Natural killer cell (primary cell): ENCODE measurements at places on chromosomes 16 and 17.
A peak's percentile ranks its signal among the peaks of the same experiment; 100 is the strongest.

DNA sequence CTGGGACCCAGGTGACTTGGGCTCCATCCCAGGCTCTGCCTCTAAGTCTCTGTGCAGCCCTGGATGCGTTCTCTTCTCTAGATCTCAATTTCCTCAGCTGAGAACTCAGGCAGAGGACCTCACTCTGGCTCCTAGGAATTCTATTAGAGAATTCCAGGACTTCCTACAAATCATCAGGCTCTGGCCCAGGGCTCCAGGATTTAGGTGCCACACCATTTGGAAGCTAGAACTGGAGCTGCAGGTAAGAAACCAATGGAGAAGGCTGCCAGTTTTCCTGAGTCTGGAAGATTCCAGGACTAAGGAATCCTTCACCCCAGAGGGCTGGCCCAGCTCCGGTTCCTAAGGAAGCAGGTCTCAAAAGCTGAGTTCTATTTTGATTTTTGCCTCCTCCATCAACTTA, 189.8 kb upstream of the CDH5 start:
- no peak for DNase-seq

DNA sequence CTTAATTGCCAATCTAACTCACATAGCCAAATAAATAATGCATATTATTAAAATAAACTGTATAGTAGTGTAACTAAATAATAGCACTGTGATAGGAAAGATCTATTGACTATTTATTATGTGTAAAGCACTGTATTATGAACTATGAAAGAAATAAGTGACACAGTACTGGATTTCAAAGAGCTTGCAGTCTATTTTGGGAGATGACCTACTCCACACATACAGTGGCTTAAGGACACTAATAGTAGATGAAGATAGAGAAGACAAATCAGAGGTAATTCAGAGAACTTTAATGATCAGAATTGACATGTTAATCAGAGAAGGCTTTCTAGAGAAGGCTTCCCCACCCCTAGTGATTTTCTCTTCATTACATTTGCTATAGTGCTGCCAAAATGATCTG, 14.6 kb downstream of the LASP1NB start:
- DNase-seq, result no peak

DNA sequence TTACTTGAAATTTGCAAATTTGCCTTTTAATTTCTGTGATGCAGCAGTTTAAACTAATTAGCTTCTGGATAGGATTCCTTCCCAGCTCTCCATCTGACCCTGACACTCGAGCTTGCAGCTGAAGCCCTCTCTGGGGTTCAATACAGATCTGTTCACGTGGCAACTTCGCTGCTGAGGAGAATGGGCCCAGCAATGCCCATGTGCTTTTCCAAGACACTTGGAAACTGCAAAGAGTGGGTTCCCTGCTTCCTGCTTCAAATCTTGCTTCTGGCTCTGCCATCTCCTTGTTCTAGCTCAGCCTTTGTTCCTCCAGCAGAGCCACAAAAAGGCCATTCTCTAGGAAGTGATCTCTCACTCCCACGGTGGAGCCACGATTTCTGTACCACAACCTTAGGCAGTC, 50.0 kb upstream of the IRX6 start:
- DNase-seq, result no peak

- no peak for DNase-seq
Observed at GRCh38 chr17:43769859-43770258, 8.9 kb downstream of the DUSP3 start.

DNA sequence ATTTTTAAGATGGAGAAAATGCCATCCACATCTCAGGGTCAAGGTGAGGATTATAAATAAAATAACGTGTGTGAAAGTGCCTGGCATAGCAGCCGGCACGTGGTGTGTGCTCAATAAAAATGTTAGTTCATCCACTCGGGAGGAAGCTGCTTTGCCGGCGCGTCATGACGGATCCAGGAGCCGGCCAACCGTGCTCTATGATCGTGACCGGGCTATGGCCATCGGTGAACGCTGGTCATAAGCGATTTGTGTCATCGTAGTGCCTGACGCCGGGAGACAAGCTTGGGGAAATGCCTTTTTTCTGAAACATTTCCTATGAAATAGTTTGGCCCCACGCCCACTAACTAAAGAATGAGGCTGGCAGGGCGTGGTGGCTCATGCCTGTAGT, 74.0 kb downstream of the CMC2 start:
- no peak for DNase-seq

GRCh38 chr17:71378036-71378435, 742.8 kb upstream of the SOX9 start:
- no peak for DNase-seq

DNA sequence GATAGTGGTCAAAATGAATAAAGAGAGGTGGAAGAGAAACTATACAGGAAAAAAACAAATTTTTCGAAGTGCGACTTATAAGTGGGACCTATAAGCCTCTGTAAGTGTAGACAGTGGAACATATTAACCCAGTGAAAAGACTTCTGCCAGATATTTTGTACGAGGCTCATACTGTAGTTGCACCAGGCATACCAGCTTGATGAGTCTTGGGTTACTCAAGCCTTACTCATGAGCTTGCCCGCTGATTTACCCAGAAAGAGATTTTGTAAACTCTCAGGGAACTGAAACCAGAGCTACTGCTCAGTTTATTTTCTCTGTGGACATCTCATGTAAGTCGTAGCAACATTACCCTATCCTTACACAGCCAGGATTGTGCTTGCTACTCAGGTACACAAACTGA, 708.0 kb upstream of the SOX9 start:
- no peak for DNase-seq

GRCh38 chr17:59331129-59331928, at the start of gene YPEL2:
TSS of gene YPEL2 (plus strand) at chr17:59331655. CDS start at chr17:59353410, 21,755 bp downstream.
- DNase-seq, result peak; percentile 93

- DNase-seq, result no peak
Observed at GRCh38 chr17:29010129-29010528, 4.3 kb upstream of the SEZ6 start.

DNA sequence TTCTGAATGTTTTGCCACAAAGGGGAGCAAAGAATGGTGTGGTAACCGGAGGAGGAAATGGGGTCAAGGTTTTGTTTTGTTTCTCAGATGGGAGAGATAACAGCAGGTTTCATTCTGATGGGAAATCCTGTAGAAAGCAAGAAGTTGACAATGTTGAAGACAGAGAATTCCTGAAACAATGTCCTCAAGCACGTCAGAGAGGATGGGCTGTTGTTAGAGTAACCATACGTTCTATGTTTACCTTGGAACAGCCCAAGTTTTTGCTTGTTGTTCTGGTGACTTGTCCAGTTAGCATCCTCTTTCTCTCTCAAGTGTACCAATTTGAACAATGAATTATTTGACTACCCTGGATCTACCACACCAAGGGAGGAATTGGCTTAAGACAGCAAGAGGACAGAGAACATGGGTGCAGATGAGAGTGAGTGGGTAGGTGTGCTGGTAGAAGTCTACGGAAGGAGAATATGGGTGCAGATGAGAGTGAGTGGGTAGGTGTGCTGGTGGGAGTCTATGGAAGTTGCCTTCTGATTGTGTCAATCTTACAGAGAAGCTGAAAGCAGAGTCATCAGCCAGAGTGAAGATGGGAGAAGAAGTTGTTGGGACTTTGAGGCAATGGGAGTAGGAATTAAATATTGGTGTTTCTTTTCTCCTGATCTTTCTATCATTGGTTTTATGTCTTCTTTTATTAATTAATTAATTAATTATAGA, 14.8 kb upstream of the NSRP1 start:
- DNase-seq, result no peak

DNA sequence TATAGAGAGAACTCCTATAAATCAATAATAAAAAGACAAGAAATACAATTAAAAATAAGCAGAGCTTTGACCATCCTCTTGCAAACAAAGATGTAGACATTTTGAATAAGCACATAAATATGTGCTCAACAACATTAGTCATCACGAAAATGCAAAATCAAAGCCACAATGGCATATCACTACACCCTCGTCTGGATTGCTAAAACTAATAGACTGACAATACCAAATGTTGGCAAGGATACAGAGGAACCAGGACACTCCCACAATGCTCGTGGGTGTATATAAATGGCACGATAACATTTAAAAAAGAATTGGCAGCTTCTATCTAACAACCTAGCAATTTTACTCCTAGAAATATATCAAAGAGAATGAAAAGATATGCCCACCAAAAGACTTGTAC, 530.8 kb downstream of the HAPSTR1 start:
- no peak for DNase-seq

- no peak for DNase-seq
Observed at GRCh38 chr16:53605831-53606400, 97.7 kb downstream of the RPGRIP1L start.

DNA sequence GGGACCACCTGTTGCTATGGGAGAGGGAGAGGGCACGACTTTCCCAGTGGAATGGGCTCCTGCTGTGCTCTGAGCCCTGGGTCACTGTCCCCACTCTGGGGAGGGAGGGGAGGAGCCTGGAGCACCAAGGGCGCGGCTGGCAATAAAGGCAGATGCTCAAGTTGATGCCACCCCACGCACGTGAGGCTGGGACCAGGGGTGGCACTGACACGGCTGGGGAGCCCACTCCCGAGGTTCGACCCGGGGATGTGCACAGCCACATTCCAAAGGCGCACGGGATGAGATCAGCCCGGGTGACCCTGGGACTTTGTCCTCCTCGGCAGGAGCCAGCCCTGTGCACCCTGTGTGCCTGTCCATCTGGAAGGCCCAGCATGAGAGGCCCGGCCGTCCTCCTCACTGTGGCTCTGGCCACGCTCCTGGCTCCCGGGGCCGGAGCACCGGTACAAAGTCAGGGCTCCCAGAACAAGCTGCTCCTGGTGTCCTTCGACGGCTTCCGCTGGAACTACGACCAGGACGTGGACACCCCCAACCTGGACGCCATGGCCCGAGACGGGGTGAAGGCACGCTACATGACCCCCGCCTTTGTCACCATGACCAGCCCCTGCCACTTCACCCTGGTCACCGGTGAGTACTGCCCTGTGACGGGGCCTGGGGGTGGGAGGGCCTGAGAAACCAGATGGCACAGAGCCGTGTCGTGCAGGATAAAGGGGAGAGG, at the start of gene ENPP7:
Gene ENPP7, plus strand, starts transcription at position 175 of the 715 bp plus-strand sequence. Its CDS starts 197 bp downstream, at position 372.
- no peak for DNase-seq

GRCh38 chr17:67818110-67819002, 6.9 kb upstream of the BPTF start:
- no peak for DNase-seq

DNA sequence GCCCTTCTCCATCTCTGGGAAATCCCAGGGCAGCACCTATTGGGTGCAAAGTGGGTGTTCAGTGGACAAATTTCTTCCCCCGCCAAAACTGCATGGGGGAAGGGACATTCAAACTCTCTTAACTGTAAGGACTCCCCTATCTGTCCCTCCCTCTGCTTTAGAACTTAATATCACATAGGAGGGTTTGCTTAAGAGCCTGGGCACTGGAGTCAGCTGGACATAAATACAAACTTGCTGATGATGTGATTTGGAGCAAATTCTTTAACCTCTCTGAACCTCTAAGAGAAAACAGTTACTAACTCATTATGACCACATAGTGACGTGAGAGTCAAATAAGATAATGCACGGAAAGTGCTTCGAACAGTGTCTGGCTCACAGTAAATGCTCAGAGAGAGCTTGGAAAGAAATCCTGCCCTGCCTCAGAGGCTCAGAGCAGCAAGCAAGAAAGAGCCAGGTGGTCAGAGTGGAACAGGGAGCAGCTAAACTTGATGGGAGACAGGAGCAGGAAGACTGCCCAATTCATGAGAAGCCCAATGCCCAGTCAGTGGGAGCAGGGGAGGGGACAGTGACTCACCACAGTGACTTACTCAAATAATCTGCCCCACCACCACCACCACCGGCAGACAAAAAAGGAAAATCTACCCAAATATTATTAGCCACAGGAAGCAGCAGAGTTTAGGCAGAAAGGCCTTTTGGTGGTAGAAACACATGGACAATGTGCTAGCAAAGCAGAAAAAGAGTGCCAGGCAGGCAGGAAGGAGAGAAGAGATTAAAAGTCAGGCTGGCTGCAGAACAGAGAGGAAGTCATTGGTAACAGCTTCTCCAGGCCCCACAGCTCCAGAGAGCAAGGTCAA, 23.9 kb upstream of the CCL1 start:
- no peak for DNase-seq

DNA sequence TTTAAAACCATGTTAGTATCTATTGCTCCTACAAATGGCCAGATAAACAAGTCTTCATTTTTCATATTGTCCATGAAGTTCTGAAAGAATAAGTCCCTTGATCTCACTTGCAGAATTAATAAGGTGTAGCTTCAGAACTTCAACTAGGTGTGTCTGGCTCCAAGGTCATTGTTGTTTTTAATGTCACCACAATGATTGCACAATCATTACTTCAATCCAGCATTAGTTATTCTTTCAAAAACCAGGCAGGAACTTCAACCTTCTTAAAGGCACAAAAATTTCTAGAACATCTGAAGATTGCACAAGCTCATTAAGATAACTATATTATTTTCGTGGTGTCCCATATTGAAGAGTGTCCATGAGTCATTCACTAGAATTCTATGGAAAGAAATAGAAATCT, 1386.4 kb downstream of the CDH11 start:
- no peak for DNase-seq

GRCh38 chr17:38534498-38534885, 71.3 kb downstream of the SRCIN1 start:
- no peak for DNase-seq

DNA sequence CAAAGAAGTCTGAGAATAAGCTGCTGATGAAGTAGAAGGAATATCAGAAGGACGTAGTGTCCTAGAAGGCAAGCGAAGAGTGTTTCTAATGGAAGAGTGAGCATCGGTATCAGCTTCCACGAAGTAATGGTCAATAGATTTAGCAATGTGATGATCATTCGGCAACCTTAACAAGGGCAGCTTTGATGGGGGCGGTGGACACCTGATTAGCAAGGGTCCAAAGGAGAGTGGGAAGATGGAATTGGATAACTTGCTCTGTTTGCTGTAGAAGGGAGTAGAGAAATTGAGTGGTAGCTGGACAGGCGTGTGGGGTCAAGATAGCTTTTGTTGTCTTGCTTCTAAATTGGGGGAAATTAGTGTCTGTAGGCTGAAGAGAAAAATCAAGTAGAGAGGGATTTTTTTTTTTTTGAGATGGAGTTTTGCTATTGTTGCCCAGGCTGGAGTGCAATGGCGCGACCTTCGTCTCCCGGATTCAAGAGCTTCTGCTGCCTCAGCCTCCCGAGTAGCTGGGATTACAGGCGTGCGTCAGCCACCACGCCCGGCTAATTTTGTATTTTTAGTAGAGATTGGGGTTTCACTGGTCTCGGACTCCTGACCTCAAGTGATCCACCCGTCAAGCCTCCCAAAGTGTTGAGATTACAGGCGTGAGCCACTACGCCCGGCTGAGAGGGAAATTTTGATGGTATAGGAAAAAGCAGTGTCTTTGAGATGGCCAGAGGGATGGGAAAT, 13.9 kb upstream of the HES7 start:
- DNase-seq, result no peak

- DNase-seq, result no peak
Observed at GRCh38 chr16:89691231-89691985, 4.9 kb downstream of the CDK10 start.

DNA sequence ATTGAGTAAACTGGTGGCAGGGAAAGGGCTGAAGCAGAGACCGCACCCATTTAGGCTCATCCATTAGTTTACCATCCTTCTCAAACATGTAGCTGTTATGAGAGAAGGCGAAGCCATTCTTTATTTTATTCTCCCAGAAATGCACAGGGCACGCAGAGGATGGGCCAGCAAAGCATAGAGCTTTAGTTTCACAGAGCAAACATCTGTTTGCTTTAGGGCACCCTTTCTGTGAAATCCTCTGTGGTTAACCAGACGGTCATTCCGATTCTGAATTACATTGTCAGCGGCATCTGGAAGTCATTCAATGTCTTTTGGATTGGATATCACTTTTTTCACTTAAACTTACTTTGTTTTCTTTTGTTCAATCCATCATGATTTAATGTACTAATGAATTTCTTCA, 96.0 kb downstream of the TOX3 start:
- no peak for DNase-seq

- no peak for DNase-seq
Observed at GRCh38 chr17:51817955-51818354, 340.6 kb downstream of the CA10 start.

GRCh38 chr16:3189869-3190268, 1.9 kb downstream of the OR1F1 start:
- DNase-seq, result no peak
